Adipocyte (in vitro differentiated cells): ENCODE measurements at places on chromosomes 11 and 22.

DNA sequence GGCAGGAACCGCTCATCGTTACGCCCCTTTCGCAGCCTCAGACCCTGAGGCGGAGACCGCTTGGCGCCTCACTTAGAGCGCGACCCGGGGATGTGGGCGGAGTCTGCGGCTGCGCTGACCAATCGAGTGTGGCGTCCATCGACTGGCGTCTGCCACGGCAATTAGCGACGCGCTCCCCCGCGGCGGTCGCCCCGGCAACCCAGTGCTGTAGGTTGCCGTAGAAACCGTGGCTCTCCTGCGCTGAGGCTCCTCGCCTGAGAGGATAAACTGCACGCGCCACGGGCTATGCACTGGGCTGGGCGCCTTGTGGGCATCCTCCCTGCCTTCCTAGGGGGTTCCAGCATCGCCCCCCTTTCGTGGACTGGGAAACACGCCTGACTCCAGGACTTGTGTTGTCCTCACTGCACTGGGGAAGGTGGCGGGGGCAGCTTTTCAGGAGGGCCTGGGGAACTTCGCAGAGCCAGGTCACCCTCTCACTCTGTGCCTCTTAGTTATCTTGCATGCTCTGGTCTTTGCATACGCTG, 701 bp upstream of the P2RX6 start:
- DNase-seq: peak; percentile 95

DNA sequence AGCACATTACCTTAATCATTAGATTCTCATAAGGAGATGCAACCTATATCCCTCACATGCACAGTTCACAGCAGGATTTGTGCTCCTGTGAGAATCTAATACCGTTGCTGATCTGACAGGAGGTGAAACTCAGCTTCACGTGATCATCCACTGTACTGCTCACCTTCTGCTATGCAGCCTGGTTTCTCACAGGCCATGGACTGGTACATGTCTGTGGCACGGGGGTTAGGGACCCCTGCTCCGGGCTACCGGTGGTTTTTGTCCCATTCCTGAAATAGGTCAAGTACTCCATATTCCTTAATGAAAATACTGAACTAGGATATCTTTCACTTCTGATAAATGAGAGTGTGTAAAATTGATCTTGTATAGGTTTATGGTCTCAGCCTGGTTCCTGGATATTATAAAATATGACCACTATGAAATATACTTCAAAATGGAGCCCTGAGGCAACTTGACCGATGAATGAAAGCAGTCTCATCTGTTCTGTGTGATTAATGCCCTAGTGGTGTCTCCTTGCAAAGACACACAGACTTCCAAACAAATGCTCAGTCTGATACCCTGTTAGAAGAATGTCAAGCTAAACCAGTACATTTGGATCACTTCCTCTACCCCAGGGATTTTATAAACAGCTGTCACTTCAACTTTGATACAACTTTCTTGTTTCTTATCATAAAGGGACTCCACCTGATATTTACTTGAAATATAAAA, 492.9 kb upstream of the ANO3 start:
- peak; percentile 1 for DNase-seq

DNA sequence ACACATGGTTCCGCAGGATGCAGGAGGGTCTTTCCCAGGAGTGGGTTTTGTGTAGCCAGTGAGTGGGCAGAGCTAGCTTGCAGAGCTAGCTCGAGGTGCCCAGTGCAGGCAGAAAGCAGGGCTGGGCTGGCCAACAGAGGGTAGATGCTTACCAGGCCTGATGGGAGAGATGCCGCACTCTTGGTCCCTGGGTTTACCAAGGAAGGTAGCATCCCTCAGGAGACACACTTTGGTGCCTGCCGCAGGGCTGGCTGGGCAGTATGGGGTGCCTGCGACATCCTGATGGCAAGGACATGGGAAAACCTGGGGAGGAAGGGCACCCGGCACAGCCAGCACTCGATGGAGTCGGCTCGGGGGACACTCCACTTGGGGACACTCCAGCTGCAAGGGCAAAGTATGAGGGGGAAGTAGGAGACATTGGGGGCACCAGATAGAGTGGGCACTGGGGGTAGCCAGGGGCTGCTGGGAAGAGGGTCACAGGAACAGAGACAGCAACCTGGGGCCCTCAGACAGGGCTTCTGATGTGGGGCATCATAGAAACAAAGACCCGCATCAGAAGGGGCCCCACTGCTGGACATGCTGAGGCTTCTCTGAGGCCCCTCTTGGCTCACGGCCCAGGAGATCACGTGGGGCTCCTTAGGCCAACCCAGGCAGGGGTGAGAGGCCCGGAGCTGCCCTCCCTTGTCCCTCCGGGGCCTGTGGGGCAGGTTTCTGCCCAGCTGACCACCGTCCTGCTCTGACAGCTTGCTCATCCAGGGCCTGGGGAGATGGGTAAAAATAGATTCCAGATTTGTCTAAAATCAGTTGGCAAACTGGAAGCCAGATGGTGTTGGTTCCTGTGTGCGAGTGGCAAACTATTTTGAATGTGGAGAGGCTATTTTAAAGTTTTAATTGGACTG, 89.8 kb downstream of the MORC2 start:
- DNase-seq: no peak

GRCh38 chr11:106464728-106465127, 387.3 kb downstream of the AASDHPPT start:
- DNase-seq: no peak
